ENCODE measurements at places on chromosomes 1 and 21. TPM values are rescaled to one million over a fixed set of nuclear protein-coding genes. Genes with fewer than 3 reads are reported as not detected.

Gene USH2A
- total RNA-seq: not detected

Gene TMEM200B
- total RNA-seq: 21.1 TPM

Gene FAM167B
- total RNA-seq: not detected

Gene TFF3
- total RNA-seq: 0.52 TPM

Data from epithelial cell of alveolus of lung (primary cell).